ENCODE measurements at places on chromosomes 1 and 21.

DNA sequence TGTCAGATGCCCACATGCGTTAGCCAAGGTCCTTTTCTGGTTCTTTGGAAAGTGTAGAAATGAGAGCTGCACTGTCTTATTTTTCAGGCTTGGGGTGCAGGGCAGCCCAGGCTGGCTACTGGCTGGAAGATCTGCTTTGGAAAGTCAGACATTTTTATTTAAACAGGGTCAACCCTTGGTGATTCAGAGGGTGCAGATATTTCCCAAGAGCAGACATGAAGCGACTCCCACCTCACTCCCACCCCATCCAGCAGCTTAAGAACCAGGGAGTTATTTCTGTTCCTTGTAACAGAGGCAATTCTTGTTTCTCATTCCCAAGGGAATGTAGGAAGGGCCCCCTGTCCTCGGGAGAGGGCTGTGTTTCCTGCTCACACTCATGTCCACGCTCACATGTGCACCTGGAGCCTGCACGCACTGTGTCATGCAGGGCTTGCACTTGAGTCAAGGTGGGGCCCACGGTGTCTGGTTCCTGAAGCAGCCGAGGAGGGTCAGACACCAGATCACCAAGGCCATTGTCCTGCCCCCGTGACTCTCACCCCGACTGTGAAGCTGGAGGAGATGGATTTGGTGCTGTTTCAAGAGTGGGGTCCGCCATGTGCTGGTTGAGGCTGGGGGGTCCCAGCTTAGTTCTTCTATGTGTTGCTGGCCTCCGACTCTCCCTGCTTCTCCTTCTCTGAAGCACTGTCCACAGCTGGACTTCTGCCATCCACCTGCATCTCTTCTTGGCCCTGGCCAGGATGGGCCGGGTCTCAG lies 992 bp downstream of the S100A7A start:
- no peak for DNase-seq

- no peak for DNase-seq
Observed at GRCh38 chr1:227773558-227773957, 38.3 kb downstream of the SNAP47 start.

- DNase-seq, result no peak
Observed at GRCh38 chr1:153340356-153340755, 8.3 kb downstream of the PGLYRP4 start.

- no peak for DNase-seq
Observed at GRCh38 chr1:46021046-46021996, 111.1 kb downstream of the PIK3R3 start.

GRCh38 chr1:18501833-18502232 lies 21.1 kb downstream of the KLHDC7A start:
- DNase-seq, result no peak

GRCh38 chr1:81827942-81828341 lies 27.2 kb downstream of the ADGRL2 start:
- no peak for DNase-seq

DNA sequence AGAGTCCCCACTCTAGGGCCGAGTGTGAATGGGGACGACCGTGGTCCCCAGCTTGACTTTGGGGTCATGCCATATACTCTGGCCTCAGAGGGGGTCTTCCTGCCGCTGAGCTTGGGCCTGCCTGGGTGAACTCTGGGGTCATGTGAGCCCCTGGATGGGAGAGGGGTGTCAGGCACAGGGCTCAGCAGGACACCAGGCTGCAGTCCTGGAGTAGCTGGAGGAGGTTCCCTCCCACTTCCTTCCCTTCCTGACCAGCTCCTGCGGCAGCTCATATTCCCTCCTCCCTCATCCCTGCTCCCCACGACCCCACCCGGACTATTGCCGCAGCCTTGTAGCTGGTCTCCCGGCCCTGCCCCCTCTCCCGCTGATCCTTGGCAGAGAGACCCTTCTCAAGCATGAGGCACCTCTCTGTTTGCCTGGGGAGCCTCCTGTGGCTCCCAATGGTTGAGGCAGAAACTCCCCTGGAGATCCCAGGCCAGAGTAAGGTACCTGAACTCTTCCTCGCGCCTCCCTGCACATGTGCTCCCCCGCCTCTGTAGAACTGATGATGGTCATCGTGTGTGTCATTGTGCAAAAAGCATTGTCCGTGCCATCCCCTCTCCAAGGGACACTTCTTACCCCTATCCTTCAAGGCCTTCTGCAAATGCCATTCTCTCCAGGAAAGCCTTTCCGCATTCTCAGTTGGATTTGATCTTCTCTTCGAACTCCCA lies 1.8 kb downstream of the TNFRSF1B start:
- DNase-seq, result no peak

GRCh38 chr1:82920418-82921248 lies 1078.3 kb downstream of the TTLL7 start:
- DNase-seq, result no peak

DNA sequence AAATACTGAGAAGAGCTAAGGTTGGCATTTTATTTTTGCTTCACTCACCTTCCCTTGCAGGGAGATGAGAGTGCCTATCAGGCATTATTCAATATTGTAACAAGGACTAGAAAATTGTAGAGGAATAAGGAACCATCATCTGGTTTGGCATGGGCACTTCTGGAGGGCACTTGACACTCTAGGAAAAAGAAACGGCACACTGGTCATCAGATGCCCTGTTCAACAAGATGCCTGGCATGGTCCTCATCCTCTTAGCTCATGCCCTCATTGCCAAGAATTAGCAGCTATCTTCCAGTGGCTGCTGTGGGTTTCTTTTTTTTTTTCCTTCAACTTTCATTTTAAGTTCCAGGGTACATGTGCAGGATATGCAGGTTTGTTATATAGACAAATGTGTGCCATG lies 95.1 kb upstream of the ESRRG start:
- no peak for DNase-seq

DNA sequence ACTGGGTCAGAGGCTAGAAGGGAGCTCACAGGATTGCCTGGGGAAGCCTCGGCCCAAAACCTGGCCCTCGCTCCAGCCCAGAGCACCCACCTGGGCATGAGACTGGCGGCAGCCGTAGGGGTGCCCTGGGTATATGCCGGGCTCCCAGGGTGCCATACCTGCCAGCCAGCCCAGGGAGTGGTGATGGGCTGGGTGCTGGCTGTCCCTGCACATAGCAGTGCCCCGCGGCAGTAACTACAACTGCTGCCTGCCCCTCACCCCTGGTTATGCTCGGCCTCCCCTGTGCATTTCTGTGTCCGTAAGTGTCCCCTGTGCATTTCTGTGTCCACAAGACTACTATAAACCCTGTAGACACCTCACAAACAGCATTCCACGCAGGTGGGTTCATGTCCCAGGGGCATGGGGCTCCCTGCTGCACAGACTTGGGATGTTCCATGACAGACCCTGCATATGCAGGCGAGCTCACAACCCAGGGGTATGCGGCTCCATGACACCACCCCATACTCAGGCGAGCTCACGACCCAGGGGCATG lies 5.8 kb upstream of the SPATC1L start:
- DNase-seq, result no peak

DNA sequence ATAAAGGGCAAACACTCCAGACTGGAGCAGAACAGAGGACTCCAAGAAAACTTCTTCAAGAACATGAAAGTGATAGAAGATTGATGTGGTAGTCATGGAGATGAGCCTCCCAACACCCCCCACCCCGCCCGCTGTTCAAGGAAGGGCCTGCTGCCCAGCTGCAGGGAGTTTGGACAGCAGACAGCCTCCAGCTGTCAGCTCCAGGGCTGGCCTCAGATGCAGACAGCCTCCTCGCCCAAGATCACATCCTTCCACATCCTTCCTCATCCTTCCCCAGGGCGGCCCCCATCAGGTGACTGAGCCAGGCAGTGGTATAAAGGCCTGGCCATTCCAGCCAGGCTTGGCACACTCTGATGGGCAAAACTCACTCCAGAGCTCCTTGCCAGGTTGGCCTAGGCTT lies 24.6 kb downstream of the HMGN2 start:
- DNase-seq, result no peak

DNA sequence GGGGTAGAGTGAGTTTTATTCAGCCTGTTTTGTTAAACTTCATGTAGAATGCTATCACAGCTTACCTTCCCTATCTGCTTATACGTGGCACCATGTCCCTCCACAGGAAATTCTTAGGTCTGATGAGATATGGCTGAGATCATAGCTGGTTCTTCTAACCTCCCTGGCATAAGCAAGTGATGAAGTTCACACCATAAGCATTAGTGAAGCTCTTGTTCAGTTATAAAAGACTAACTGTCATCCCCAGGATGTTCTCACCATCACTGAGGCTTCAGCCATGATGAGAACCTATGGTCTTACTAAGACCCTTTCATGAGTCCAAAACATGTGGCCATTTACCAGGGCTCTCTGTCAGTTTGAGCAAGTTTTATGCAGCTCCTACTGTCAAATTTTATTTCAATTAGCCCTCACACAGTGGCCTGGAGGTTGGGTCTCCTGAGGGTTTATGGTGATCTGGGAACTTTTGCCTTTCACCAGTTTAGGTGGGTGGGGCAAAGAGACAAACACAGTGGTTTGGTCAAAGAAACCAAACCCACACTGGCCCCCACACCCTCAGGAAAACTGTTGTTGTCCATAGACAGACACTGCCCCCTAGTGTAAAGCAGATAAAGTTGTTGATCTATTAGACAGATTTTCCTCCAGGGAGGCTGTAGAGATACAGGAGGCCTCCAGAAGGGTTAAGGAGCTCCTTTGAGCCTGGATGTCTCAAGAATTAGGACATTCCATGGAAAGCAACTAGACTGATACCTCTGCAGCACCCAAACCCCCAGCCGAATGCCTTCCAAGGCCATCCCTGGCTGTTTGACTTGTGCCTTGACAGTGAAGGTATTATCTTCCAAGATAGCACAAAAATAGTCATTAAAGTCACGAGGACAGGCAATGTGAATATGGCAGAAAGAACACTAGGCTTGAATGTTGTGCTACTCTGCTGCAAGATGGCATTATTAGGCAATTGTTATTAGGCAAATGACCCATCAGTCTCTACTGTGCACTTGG lies 5.0 kb downstream of the SLC22A15 start:
- DNase-seq, result no peak

DNA sequence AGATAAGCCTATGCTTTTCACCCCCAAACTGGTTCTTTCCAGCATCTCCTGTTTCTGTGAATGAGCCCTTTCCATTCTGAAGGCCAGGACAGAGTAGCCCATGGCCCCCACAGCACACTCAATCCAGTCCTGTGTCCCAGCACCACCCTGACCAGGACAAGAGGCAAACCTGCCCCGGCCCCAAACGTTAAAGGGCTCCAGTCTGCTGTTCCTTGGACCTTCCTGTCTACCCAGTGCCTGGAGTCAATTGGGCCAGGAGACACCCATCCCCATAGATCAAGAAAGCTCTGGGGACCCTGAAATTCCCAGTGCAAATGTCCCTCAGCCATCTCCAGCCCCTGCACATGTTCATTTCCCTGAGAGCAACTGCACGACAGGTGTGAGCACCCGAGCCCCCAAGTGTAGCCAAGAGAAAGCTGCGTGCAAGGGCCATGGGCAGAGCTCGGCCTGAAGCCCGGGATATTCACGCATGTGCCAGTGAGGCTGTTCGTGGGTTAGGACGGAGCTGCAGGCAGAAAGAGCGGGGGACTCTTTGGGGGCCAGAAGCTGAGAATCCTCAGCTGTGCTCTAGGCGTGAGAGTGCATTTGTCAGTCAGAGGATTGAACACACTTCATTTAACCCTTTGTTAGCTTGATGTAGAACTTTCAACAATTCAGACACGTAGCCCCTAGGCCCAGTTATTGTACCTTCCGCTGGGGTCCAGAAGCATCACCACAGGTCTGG lies 4.2 kb upstream of the RIPK4 start:
- no peak for DNase-seq

GRCh38 chr1:33684396-33685179 lies 179.3 kb upstream of the HMGB4 start:
- DNase-seq, result no peak

DNA sequence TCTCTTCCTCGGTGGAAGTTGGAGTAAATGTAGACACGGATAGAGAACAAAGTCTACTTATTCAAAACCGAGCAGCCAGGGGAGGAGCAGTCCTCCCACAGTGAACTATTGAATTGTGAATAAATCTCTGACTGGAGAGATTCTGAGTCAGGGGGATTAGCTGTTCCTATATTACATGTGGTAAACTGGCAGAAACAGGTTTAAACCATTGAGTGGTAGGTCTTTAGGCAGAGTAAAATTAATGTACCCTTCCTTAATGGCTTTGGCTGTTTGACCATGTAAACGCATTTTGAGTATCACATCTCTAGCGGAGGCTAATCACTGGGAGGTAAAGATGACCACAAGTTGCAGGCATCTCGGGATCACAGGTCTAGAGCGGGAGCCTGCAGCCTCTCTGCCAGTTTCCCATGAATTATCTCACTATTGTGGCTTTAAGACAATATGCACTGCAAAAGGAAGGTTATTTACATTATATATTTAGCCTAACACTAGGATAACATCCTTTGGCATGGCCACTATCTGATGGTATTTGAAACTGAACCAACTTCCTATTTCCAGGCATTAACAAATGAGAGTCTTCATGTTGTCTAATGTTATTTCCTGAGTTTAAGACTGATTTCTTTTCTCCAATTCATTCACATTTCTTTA lies 7.9 kb upstream of the DISC1 start:
- no peak for DNase-seq

DNA sequence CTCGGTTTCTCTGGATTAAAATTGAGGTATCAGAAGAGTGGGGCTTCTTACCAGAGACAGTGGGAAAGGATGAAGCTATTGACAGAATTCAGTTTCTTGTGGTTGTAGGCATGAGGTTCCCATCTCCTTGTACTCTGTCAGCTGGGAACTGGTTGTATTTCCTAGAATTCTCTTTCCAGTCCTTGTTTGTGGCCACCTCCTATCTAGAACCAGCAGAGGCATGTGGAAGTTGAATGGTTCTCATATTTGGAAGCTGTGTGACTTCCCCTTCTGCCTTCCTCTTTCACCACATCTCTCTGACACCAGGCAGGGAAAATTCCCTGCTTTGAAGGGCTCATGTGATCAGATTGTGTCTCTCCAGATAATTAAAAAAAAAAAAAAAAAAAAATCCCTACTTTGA lies 457.7 kb upstream of the ADAMTS5 start:
- no peak for DNase-seq

DNA sequence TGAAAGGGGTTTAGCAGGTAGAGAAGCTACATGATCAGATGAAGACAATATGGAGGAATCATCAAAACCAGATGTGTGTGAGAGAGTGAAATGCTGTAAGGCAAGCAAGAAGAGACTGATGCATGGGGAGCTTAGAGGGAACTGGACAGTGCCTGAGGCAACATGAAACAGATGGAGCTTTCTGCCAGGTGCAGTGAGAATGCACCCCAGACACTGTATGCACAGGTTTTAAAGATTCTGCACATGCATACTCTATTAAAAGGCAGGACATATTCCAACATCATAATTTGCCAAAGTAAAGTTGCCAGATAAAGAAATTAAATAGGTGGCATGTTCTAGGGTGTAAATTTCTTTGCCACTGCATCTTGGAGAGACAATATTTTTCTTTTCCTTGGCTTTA lies 200.1 kb downstream of the AMY1C start:
- DNase-seq, result no peak

Data from cortex of kidney (tissue), 1 donor.